ENCODE measurements at places on chromosomes 4 and X.

DNA sequence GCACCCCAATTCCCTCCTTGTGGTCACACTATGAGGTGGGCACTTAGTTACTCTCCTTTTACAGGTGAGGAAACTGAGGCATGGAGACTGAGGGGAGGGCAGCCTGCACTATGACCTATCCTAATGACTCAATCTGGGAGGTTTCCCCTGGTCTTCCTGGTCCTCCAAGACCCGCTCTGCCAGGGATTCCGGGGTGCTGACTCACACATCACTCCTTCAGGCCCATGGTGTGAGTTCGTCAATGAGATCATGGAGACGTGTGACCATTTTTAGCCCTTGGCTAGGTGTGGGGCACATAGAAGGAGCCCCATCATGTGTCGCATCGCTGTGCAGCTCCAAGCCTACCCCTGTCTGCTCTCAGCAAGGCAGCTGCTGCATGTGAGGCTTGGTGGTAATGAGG is 32.4 kb upstream of the BCOR start:
- peak; percentile 75 for DNase-seq

DNA sequence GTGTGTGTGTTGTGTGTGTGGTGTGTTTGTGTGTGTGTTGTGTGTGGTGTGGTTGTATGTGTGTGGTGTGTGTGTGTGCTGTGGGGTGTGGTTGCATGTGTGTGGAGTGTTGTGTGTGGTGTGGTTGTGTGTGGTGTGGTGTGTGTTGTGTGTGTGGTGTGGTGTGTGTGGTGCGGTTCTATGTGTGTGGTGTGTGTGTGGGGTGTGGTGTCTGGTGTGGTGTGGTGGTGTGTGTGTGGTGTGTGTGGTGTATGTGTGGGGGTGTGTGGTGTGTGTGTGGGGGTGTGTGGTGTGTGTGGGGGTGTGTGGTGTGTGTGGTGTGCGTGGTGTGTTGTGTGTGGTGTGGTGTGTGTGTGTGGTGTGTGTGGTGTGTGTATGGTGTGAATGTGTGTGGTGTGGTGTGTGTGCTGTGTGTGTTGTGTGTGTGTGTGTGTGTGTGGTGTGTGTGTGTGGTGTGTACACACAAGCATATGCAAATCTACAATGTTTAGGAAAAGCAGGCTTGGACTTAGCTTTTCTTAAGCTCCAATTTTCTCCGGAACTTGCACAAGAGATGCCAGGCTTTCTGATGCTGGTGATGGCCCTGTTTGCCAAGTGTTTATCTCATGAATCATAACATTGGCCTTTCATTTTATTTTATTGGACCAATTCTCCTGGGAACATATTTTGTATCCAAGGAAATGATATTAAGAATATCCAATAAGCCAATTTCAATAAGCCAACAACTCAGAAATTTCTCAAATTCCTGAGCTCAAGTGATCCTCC is 148.7 kb downstream of the SPATA18 start:
- DNase-seq, result no peak

GRCh38 chr4:119659576-119659975 is 31.0 kb upstream of the PDE5A start:
- DNase-seq, result no peak

- DNase-seq, result peak; percentile 89
Observed at GRCh38 chr4:76781698-76782595, 116.0 kb downstream of the SOWAHB start.

- DNase-seq, result no peak
Observed at GRCh38 chr4:53141308-53141707, 224.6 kb downstream of the SCFD2 start.

GRCh38 chr4:149409555-149409962 is 406.1 kb downstream of the IQCM start:
- no peak for DNase-seq

GRCh38 chr4:21202959-21203358 is 502.7 kb downstream of the PACRGL start:
- DNase-seq, result no peak

DNA sequence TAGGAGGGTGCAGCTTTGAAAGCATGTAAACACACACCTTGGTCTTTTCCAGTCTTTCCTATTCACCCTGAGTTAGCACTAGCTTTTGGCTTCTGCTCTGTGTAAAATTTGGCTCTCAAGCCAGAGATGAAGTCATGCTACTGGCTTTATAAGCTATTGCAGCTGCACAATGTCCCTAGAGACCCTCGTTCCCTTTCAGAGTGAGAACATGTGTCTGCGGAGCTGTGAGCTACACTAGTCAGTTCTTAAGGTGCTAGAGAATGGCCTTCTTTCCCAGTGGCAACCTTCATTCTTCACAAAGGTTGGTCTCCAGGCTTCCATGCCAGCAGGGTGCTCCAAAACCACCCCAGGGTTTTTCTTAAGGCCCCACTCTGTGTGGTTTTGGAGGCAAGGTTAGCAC is 199.1 kb downstream of the SPATA18 start:
- no peak for DNase-seq

- DNase-seq, result no peak
Observed at GRCh38 chr4:138845664-138846063, 169.9 kb upstream of the NOCT start.

DNA sequence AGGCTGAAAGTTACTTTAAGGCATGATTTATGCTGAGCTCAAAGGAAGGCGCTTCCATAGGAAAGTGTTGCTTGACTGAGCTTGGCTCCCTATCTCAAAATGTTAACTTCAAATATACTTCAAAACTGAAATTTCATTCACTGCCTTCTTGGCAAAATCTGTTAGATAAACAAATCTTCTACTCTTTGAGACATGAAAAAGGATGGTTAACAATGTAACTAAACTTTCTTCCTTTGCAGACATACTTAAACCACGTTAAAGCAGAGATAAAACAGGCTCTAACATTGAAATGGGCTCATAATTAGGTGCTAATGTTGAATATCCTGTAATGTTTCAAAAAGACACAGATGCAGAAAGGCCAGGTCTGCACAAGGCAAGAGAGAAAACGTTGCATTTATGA is 110.4 kb downstream of the AMELX start:
- DNase-seq, result no peak

DNA sequence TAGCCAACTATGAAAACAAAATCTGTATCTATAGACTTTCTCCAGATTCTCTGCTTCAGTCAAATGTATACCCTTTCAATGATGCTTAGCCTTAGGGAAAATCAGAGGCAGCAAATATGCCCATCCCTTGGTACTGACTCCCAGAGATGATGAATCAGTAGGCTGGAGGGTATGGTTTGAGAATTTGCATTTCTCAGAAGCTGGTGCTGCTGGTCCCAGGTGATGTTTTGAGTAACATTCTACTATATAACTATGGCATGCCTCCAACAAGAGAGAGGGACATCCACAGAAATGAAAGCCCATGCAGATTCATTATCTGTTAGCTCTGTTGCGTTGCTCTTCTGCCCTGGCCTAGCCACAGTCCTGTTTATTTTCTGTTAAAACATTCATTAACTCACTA is 13.6 kb downstream of the TNIP3 start:
- DNase-seq, result no peak

GRCh38 chr4:38804654-38805295 is at the start of gene TLR1:
TLR1 (minus strand) TSS chr4:38804791; CDS start chr4:38798831, 5,960 bp downstream.
- DNase-seq, result peak; percentile 30

GRCh38 chrX:138082896-138083295 is 517.0 kb downstream of the ZIC3 start:
- no peak for DNase-seq

DNA sequence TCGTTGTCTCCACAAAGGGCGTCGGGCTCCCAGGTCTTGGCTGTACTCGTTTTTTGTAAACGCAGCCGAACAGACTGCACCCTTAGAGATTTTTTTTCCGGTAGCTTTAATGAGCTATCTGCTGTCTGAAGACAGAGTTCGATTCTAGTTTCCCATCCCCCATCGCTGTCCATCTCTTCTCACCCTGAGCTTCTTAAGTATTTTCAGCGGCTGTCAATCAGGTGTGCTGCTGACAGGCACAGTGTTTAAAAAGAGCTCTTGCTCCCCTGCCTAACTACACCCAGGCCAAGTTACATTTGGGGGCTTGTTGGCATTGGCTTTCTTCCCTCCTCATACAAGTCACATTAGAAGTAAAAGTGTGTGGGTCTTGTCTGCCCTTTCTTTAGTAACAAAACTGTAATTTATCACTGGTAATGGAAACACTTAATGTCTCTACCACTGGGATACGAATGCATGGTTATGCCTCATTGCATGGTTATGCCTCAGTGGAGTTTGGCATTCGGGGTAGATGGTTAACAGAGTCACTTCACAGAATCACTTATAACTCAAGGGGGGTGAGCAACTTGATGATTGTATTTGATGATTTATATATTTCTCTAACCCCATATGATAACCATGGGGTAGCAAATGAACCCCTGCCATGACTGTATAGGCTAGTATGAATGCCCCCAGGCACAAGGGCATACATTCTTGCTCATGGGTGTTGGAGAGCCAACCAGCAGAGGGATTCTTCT is 1.4 kb upstream of the ARHGAP6 start:
- DNase-seq, result peak; percentile 80

- DNase-seq, result no peak
Observed at GRCh38 chr4:32342054-32342453, 1621.9 kb downstream of the PCDH7 start.

DNA sequence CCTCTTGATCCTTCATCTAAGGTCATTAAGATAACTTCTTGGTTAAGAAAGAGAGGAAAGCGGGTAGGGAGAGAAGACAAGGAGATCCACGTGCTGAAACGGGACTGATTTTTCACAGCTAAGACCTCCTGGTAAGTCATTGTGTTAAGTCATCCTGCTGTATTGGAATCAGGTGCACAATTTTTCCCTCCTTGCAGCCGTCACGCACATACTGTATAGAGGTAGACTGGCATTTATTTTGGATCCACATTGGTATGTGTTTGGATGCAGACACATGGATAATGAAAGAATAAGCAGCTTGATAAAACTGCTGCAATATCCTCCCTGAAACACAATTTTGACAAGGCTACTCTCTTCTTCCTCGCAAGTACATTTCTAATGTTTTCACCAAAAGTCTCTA is 60.1 kb upstream of the NAP1L5 start:
- DNase-seq, result no peak

DNA sequence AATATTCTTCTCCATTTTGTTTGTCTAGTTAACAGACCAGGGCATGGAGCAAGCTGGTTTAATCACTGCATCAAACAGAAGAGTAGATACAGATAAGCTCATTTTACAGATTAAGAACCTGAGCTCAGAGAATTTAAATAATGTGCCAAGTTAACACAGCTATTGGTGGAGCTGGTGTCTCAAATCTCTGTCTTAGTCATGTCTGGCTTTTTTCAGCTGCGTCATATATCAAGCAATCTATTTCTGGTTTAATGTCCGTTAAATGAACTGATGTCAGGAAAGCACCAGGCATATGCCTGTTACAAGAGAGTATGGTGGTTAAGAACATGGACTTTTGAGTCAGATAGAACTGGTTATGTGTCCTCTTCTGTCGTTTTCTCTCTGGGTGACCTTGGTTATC is 79.8 kb upstream of the ADGRA3 start:
- DNase-seq, result no peak

- no peak for DNase-seq
Observed at GRCh38 chr4:67158666-67159065, 386.6 kb downstream of the CENPC start.

- no peak for DNase-seq
Observed at GRCh38 chr4:187184508-187184907, 460.9 kb upstream of the FAT1 start.

- DNase-seq, result peak; percentile 8
Observed at GRCh38 chr4:73343432-73343831, 60.7 kb upstream of the ALB start.

DNA sequence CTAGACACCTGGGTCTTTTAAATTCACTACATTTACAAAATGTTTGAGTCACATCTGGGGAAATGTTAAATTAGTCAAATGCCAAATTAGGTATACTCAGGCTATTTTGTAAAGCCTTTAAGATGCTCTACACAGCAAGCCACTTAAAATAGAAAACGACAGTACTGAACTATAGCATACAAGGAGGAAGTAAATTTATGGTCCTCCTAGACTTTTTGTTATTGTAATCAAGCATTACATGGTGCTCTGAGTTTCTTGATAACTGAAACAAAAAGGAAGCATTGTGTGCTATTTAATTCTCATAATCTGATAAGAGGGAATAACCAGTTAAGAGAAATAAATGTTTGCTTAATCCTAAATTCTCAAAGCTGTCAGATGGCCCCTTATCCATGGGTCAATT is 46.2 kb downstream of the SLC9A7 start:
- DNase-seq, result no peak

- no peak for DNase-seq
Observed at GRCh38 chr4:181766061-181766548, 477.1 kb upstream of the TENM3 start.

Data from RCC 7860 (cell line).